ENCODE measurements at places on chromosomes 12 and 14.

DNA sequence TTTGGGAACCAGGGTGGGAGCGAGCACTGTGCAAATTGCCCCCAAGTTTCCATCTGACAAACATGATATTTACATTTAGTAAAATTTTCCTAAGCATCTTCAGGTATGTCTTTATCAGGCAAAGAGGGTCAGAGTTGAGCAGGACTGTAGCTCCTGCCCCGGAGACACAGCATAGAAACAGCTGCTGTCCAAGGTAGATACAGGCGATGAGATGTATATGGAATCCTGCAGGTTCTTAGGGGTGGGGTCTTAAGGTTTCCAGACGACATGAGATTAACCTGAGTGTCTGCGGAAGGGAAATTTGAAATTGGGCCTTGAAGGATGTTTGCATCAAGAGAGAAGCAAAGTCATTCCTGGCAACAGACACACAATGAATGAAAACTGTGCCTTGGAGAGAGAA lies 998.8 kb downstream of the AACS start:
- DNase-seq: no peak

GRCh38 chr12:4194668-4195067 lies 78.9 kb upstream of the CCND2 start:
- DNase-seq: no peak

DNA sequence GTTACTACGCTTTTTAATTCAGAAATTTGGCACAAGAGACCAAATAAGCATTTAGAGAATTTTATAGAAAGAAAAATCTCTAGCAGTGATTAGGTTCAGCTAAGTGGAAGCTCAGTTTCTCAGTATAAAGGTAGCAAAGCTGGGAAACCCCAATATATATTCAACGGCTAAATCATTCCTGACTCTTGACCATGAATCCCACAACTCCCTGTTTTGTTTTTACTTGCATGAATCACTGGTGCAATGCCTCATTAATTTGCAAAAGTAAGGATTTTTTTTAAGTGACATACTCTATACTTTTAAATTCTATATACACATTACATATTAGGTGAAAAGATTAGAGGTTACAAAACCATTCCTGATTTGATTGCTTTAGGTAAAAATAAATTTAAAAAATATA lies 74.3 kb upstream of the PLEKHG7 start:
- DNase-seq: no peak

- no peak for DNase-seq
These were observed 62.1 kb upstream of the C14orf180 start for GRCh38 chr14:104517426-104517825.

DNA sequence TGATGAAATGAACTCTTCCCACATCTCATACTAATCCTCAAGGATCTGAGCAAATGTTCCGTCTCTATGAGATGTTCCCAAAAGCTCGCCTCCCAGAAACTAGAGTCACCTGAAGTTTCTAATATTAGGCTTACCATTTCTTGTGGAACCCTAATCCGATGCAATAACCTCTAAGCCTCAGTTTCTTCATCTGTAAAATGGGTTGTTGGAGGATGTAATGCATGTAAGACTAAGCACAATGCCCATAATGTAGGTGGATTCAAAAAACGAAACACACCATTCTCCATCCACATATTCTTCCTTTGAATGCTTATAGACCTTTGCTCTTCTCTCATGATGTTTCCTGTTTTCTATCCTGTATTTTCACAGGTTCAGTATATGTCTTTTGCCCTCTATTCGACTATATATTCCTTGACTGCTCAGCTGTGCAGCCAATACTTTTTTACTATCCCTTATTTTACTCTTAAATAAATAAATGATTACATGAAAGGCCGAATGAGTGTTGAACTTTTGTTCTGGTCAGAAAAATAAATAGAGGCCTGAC lies 307.3 kb upstream of the G2E3 start:
- no peak for DNase-seq

Data from T-cell (primary cell).